ENCODE measurements at places on chromosomes 2 and 18.

GRCh38 chr18:79405019-79405780 lies 9.5 kb downstream of the NFATC1 start:
- DNase-seq: no peak

DNA sequence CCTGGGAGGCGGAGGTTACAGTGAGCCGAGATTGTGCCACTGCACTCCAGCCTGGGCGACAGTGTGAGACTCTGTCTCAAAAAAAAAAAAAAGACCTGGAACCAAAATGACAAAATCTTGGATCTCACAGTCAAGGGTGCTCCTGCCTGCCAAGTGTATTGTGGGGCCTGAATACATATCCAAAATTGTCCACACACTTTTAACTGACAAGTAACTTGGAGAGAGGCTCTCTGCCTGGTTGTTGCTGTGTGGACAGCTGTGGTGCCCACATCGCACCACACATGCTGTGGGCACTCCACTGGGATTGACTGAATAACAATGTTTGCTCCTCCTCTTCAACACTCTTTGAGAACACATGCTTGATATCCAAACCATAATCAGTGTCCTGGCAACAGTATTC lies 117.6 kb upstream of the REV1 start:
- no peak for DNase-seq

- DNase-seq: no peak
Measured at GRCh38 chr2:218957671-218958070, 1.8 kb upstream of the CDK5R2 start.

DNA sequence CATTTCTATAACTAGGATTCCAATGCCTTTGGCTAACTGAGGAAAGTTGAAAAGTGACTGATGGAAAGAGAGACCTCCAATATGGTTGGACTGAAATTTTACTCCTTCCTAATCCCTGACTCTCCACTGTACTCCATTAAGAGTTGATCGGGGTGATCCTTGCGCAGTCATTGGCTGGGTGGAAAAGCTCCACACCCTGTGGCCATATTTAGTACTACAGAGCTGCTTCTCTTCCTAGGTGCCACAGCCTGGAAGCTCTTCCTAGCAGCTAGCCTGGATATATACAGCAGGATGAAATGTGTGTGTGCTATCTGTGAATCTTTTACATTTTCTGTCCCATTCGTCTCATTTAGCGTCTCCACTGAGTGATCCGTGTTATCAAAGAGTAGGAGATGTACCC lies 71.2 kb downstream of the MEP1B start:
- DNase-seq: no peak

- DNase-seq: peak; percentile 21
Measured at GRCh38 chr18:3110034-3110752, 97.2 kb upstream of the LPIN2 start.

DNA sequence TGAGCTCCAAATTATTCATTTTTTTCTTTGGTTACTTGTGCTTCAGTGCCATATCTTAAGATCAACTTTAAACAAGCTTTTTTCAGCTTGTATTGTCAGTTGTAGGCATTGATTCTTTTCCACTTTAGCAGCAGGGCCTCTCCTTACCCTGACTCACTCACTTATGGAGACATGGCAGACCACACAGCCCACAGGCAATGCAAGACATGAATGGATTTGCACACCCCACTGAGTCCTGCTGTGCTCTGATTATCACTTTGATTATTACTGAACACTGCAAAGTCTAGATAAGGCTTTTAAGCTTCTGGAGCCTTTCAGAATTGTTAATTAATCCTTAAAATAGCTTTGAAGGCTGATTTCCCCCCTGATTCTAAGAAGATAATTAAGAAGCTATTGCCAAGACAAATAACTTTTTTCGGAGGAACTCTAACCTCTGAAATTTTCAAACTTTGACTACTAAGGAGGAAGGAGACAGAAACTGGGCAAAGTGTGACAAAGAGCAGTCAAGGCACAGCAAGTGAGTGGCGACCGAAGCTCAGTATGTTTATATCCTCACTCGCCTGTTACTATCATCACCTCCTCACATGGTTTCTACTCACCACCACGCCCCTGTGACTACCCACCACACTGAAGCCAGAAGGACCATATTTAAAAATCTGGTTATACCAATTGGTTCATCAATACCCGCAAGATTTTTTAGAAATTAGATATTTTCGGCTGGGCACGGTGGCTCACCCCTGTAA lies 43.3 kb downstream of the CACNB4 start:
- no peak for DNase-seq

DNA sequence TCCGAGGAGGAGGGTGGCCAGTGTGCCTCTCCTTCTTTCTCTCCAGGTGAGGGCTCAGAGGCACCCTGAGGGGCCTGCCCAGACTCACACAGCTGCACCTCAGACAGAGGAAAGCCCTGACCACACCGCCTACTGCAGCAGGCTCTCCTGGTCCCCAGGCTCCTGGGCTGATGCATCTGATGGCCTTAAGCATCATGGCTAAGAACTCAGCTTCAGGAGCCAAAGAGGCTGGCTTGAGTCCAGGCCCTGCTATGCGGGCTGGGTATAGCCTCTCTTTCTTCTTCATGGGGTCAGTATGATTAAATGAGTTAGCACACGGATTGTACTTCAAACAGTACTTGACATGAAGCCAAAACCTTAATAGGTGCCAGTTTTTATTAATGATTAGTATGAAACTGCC lies 89.6 kb downstream of the TGFA start:
- DNase-seq: no peak

- DNase-seq: no peak
Measured at GRCh38 chr2:26915316-26915715, 55.1 kb upstream of the MAPRE3 start.

GRCh38 chr2:1674276-1674675 lies 70.0 kb downstream of the PXDN start:
- DNase-seq: no peak

GRCh38 chr2:2577407-2577831 lies 246.3 kb upstream of the MYT1L start:
- peak; percentile 51 for DNase-seq

DNA sequence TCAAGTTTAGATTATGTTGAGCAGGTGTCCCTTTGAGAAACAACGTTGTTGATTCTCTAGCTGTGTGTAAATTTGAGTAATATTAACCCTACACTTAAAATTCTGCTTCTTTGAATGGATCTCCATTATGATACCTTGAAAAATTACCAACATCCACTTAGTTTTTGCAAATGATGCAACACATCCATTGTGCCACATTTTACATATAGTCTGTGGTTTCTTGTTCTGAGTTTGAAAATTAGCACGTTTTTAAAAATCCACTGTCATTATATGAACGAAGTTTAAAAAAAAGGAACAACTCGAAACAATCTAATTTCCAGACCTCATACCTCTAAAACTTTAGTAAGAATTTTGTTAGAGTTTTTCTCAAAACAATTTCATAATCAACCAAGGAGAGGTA lies 37.7 kb downstream of the PIK3C3 start:
- DNase-seq: no peak

DNA sequence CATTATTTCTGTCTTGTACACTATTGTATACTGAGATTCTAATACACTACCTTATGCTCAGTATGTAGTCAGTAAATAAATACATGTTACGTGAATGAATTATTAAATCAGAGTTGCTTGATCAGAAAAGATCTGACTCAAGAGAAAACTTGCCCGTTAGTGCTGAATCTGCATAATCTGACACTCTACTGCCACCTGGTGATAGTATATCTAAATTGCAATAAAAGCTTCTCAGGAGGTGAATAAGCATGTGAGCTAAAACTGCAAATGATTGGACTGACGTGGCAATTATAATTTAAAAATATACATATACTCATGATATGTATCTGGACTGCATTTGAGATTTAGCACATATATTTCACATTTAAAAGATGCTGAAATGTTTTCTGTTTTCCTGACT lies 70.4 kb downstream of the KIAA1328 start:
- DNase-seq: no peak

- DNase-seq: no peak
Measured at GRCh38 chr2:200943527-200944105, 19.8 kb downstream of the ORC2 start.

- no peak for DNase-seq
Measured at GRCh38 chr18:10588975-10589374, 63.1 kb downstream of the NAPG start.

DNA sequence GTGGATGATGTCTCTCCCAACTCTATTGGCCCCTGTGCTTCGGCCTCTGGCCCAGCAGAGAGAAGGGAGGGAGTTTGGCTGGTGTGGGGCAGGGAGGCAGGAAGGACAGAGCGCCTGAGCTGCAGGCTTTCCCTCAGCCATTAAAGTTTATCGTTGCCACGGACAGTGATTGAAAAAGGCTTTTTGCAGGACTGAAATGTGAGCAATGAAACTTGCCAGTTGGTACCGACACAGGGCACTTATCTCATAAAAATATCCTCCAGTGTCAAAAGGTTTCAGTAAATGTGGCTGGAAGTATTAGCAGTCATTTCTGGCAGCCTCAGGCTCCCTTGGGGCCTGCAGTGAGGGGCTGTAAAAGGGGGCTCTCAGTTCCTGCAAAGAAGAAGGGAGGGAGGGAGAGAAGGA lies 169.2 kb downstream of the GLI2 start:
- DNase-seq: no peak

DNA sequence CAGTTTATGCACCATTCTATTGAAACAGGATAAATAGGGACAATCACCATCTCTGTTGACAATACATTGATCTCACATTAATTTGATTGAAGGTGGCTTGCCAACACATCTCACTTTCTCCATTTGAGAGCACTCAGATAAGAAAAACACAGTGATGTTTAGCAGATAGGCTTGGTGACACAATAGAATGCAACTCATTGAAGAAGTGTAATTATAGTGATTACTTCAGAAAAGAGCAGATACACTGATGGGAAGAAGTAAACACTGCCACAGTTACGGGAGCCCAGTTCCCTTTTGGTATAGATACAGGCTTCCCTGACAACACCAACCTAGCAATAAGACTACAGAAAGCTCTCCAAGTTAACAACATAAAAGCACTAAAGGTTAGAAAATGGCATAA lies 89.1 kb downstream of the FIGN start:
- DNase-seq: no peak

DNA sequence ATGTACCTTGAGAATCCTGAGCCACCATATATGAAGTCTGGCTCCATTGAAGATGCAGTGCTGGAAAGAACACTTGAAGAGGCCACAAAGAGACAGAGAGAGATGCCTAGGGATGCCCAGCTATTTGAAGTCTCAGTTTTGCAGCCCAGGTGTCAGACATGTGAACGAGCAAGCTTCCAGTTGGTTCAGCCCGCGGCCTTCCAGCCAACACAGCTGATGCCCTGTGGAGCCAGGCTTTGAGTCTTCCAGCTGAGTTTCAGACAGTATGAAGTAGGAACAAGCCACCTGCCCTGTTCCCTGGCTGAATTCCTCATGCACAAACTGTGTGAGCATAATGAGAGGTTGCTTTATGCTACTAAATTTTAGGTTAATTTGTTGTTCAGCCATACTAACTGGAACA lies 108.8 kb downstream of the SPHKAP start:
- DNase-seq: no peak

GRCh38 chr2:175837046-175837445 lies 165.0 kb downstream of the LNPK start:
- peak; percentile 87 for DNase-seq

DNA sequence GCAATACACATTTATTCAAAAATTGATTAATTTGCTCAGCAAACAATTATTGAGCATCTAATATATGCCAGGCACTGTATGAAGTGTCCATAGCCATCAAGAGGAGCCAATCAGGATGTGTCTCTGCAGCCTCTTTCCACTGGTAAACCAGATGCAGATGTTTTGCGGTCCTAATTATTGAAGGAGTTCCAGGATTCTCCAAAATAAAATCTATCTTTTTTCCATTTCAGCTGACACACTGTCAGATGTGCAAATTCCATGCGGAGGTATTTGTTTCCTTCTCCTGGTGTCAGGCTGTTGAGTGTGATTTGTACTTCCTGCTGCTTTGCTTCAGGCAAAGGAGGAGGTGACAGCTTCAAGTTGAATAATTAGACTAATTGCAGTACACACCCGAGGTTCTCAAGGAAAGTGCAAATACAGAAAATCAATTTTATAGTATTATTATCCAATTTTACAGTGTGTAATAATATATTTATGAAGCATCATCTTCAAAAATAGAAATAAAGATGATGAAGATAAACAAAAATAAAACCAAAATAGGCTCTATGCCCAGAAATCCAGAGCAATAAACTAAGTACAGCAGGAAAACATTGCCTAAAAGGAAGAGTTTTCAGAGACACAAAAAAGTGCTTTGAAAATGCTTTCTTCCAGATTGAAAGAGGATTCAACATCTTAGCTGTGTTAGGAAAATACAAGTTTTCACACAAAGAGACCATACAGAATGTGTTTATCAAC lies 1352.9 kb upstream of the CHAC2 start:
- DNase-seq: no peak

- no peak for DNase-seq
Measured at GRCh38 chr2:148969659-148970061, 68.8 kb upstream of the LYPD6B start.

DNA sequence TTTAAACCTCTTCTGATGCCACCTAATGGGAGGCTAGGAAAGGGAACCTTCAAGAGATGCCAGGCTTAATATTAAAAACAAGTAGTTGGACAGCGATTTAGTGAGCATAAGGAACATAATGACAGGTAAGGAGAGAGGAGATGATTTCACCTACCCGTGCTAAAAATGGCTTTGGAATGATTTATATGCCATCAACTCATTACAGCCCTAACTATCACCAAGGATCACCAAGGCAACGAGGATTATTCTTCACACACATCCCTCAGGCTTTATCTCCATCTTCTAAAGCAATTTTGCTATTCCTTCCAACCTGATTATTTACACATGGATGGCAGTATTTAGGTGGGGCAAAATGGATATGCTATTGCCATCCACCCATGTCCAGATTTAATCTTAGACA lies 237.8 kb downstream of the DCC start:
- DNase-seq: no peak

DNA sequence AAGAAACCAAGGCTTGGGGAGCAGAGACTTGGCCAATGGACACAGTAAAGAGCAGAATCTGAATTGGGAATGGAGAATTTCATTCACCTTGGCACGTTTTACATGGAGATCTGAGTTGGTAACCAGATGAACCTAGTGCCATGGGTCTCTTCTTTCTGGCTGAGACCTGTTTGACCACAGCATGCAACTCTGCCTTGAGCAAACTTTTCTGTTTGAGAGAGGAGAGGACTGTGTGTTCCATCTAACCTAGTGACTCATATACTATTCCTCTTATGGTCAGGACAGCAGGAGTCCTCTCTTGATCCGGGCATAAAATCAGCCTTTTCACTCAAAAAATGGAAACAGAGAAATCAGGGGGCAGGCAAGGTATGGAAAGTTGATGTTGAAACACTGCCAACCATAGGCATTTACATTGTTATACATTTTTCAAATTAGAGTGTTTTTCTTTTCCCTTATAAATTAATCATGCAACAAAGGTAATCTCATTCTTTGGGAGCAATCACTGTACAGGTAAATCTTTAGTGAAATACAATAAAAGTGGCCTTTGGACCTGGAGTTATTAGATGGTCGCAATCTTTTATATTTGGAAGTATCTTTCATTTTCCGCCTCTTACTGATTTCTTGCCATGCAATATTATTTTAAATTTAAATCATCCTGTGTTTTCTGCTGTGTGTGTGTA lies 86.7 kb downstream of the NRP2 start:
- no peak for DNase-seq
